ENCODE measurements at places on chromosomes 6 and 20. TPM values are rescaled to one million over a fixed set of nuclear protein-coding genes. Genes with fewer than 3 reads are reported as not detected.

FOXA2 gene
- total RNA-seq: not detected

OR2H1 gene
- not detected for total RNA-seq

GRCh38 chr6:163705923-163706322 lies 291.4 kb downstream of the QKI start:
- H3K4me3 ChIP-seq: no peak overlapping the region
- peaks cover 7% of the 10 kb centered on the region for H3K4me1 ChIP-seq
- DNase-seq: no peak
- H3K36me3 ChIP-seq: no peaks in the 10 kb centered on the region

CLVS2 gene
- total RNA-seq: not detected

C4A gene
- 5.4 TPM for total RNA-seq

Measured in T-helper 17 cell (primary cell).